ENCODE measurements at places on chromosomes 2 and 18. TPM values are rescaled to one million over a fixed set of nuclear protein-coding genes. Genes with fewer than 3 reads are reported as not detected.

Gene CNDP1
- total RNA-seq, result not detected

Gene AQP4
- total RNA-seq, result 168 TPM

Gene C2orf81
- 2.8 TPM for total RNA-seq

Gene COL4A3
- 12.9 TPM for total RNA-seq

Gene RUFY4
- total RNA-seq, result 0.42 TPM

Gene SIX3
- not detected for total RNA-seq

Gene CSRNP3
- total RNA-seq, result 5.5 TPM

Gene SERPINB13
- not detected for total RNA-seq

DNA sequence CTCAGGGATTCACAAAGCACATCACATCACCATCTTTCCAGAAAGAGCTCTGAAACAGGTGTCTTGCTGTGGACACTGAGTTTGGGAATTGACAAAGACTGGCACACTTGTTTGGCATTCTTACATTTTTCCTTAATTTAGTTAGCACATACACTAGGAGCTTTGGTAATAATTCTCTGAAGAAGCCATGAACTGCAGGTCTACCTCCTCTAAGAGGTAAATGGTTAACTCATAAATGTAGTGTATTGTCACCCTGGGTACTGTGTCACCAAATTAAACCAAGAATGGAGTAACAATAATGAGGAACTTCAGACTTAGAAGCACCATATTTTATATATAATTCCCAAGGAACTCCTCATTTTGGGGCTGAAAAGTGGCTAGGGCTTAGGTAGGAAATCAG lies 22.6 kb downstream of the EIF4E2 start:
- no peak for DNase-seq

DNA sequence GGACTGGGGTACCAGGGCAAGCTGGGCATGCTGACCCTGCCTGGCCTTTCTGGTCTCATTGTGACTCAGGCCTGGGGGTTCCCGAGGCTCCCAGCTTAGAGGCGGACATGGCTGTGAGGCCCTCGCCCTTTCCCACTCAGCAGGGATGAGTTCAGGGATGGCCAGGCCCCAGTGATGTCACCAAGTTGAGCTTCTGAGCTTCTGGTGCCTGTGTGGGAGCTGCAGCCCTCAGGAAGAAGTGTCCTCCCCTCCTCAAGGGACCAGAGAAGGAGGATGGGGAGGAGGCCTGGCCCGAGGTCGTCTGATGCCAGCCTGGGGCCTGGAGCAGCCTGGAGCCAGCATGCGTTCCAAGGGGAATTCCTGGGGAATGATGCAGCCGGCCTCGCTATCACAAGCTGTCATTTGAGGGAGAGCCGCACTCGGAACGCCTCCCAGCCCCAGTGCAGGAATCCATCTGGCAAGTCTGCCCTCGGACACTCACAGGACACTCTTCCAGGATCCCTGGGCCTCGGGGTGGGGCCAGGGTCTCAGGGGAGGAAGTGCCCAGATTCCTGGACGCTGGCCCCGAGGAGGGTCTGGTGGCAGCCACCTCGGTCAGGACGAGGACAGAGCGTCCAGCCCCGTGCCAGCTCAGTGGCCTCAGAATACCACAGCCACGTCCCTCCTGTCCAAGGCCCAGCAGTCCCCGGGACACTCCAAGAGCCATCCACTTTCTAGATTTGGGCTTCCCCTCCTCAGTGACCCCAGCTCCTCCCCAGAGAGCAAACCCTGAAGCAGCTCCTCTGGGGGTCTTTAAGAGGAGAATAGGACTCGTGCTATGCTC lies 61.2 kb upstream of the GPC1 start:
- DNase-seq, result peak; percentile 79

DNA sequence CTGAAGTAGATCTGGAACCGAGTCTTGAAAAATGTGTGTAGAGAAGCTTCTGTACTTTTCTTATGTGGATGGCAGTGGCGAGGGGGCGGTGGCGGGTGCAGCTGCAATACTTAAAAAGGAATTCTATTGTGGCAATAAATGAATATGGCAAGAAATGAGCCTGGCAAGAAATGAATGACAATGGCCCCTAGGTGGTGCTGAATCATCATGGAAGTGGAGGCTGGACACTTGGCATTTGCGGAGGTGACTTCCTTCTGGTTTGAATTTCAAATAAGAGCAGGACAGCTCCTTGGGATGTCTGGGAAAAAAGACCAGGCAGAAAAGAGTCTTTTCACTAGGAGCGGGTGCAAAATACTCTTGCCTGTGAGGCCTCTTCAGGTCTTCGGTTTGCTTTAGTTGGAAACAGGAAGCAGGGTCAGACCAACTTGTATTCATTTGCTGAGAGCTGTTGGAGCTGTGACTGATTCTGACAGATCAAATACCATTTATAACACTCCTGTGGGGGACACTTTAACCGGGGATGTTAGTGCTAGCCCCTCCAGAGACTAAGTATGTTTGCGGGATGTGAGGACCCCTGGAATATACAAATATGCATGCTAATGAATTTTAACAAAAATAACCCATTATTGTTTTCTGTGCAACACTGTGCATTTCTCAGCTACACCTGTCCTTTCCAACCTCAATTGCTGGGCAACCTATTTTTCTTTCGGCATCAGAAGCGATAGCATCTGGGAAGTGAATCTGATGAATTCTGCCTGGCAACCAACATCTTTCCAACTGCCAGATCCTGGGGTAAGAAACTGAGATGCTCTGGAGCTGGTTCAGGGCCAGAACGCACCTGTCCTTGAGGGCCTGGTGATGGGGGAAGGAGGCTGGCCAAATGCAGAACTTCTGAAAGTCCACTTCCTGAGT lies 35.4 kb downstream of the FASTKD2 start:
- DNase-seq, result no peak

GRCh38 chr18:2956056-2956455 lies 56.9 kb downstream of the LPIN2 start:
- no peak for DNase-seq

DNA sequence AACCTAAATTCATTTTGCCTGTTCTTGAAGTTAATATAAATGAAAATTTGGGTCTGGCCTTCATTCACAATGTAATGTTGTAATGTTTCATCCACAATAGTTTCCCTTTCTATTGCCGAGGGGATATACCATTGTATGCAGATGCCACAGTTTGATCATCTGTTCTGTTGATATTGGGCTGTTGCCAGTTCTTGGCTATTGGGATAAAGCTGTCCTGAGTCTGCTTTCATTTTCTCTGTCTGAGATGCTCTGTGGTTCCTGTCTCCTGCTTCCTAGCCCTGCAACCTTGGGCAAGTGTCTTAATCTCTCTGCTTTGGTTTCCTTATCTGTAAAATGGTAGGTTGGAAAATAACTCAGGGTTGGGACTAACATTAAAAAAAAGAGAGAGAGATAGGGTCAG lies 25.2 kb downstream of the B3GNT2 start:
- no peak for DNase-seq

- DNase-seq, result peak; percentile 23
Observed at GRCh38 chr2:105114551-105114950, 76.7 kb downstream of the MRPS9 start.

DNA sequence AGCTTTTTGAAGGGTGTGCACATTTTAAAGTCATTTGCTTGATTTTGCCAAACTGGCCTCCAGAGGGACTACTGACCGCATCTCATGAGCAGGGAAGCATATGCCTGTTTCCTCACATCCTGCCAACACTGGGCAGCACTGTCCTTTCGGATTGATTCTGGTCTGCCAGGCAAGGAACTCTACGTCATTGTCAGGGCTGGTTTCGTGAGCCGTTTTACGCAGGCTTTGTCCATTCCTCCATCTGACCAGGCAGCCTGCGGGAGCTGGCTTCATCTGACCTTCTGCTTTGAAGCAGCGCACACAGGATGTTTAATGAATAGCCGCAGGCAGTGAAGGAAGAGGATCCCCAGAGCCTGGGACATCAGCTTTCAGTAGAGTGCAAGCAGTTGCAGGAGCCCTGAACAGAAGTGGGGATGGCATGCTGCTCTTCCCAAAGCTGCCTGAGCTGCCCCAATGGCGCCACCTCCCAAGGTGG lies 46.3 kb upstream of the SEMA4C start:
- DNase-seq, result no peak

- DNase-seq, result no peak
Observed at GRCh38 chr2:670637-671036, 6.6 kb downstream of the TMEM18 start.

DNA sequence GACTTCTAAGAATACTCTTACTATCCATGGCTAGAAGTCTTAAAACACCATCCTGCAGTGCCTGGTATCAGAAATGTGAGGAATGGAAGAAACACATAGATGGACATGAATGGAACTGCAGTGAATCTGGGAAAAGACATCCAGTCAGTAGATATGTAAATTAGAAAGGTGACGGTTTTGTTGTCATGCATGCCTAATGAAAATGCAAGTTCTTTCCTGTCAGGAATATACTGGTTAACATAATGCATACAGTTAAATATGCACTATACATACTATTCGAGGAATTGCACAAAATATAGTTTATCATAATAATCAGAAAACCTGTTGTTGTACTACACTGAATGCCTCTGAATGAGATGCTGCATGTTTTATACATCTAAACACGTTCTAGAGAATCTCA lies 190.6 kb upstream of the ITGA4 start:
- no peak for DNase-seq

DNA sequence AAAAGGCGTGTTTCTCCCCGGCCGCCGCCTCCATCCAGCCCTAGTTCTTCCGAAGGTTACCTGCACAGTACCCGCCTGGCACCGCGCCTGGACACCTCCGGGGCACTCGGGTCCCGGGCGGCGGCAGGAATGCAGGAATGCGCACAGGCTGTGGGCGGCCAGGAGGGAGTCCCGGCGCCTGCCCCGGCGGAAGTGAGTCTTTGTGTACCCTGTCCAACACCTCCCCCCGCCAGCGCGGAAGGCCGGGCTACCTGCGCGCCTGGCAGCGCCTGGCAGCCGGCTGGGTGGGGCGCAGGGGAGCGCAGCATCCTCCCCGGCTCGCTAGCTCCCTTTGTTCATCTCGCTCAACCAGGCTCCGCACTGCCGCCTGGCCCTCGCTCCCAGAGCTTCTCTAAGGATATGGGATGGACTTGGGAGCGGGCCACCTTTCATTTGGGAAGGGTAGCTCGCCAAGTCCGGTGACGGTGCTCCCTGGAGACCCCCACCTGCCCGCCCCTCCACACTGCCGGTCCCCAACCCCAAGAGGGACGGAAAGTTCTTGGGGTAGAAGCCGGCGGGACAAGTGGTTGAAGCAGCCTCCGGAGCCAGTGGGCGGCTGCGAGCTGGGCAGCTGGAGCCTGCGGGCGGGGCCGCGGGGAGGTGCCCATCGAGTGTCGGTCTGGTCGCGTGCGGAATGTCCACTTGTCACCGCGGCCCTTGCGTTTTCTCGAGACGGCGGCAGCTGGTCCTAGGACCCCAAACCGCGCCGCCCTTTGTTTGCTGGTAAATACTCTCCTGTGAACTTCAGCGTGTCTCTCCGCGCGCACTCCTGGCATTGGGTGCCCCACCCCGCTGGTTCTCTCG lies 1.2 kb upstream of the ST6GAL2 start:
- peak; percentile 36 for DNase-seq

- DNase-seq, result no peak
Observed at GRCh38 chr2:223952280-223952968, 4.8 kb upstream of the MRPL44 start.

DNA sequence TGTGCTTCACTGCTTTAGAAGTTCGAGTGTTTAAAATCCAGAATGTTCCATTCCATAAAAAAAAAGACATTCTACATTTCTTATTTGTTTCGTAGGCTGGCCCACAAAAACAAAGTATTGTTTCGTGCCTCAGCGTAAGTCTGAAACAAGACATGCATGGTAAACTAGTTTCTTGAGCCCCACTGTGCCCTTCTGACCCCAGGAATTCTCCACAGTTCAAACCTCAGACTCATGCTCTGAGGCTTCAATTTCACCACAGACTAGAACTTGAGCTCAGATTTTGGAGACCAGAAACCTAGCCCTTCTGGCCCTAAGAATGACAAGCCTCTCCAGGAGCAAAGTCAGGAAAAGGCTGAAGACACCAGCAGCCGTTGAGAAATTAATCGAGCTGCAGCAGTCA lies 151.5 kb downstream of the SLC8A1 start:
- DNase-seq, result no peak

GRCh38 chr2:29487967-29488555 lies 372.8 kb downstream of the CLIP4 start:
- no peak for DNase-seq

- no peak for DNase-seq
Observed at GRCh38 chr18:518081-518480, 17.6 kb upstream of the COLEC12 start.

- DNase-seq, result no peak
Observed at GRCh38 chr18:22355598-22355997, 62.1 kb downstream of the CTAGE1 start.

- no peak for DNase-seq
Observed at GRCh38 chr2:207819839-207820784, 50.4 kb upstream of the FZD5 start.

DNA sequence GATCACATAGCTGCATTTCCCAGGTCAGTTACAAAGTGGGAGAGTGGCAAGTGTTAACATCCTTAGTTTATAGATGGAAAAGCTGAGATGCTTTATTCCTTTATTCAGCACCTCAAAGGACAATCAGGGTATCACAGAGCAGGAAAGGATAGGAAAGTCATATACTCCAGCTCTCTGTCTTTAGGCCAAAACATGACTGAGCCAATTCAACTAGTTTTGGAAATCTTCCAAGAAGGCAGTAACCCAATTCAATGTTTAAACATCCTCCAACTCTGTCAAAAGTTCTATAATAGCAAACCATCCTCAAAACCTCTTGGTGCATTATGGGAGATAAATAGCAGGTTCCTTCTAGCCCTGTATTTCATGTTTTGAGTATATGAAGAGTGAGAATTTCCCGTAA lies 25.2 kb downstream of the CASP8 start:
- no peak for DNase-seq

DNA sequence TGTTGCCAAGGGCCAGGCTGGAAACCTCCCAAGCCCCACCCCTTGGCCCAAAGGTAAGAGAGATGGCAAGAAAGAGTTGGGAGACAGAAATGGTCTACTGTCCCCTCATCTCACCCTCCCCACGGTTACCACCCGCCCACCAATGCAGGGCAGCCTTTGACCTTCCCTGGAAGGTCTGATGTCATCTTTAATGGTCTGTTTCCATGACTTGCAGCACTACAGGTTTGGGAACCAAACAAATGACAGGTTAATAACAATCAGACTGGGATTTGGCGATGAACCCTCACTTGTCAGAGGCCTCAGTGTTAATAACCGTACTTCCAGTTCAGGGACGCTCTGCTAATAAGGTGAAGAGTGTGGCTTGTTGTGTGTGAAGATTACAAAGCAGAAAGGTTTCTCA lies 70.4 kb downstream of the MRO start:
- no peak for DNase-seq

Data from left lung (tissue), 14 donors.